NCI-H1694 treated with DMSO at 0.1 percent for 48 hours (cell line): ENCODE measurements at places on chromosomes 13 and 19.

DNA sequence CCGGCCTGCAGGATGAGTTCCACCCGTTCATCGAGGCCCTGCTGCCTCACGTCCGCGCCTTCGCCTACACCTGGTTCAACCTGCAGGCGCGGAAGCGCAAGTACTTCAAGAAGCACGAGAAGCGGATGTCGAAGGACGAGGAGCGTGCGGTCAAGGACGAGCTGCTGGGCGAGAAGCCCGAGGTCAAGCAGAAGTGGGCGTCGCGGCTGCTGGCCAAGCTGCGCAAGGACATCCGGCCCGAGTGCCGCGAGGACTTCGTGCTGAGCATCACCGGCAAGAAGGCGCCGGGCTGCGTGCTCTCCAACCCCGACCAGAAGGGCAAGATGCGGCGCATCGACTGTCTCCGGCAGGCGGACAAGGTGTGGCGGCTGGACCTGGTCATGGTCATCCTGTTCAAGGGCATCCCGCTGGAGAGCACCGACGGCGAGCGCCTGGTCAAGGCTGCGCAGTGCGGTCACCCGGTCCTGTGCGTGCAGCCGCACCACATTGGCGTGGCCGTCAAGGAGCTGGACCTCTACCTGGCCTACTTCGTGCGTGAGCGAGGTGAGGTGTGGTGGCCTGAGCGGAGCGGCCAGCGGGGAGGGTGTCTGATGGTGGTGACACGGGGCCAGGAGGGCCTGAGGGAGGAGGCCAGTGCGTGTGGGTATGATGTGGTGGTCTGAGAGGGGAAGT, 15.5 kb downstream of the NFIC start:
- DNase-seq = no peak

GRCh38 chr19:30376826-30377425, 4.7 kb downstream of the ZNF536 start:
- DNase-seq = no peak

DNA sequence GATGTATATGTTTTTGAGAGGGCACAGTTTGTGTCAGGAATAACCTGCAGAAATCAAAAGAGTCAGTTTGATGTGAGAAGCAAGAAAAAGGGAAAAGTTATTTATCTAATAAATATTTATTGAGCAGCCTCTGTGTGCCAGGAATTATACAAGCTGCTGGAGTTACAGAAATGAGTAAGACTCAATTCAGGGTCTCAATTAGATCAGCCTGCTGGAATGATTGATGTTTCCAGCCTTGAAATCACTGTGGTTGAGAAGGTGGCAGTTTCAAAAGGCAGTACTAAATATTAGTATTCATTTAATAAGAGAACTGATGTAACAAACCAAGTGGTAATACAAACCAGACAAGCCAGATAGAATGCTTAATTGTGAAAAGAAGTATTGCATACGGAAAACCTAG, 782.4 kb upstream of the GPC6 start:
- DNase-seq = no peak

GRCh38 chr13:63088226-63088625, 1672.6 kb upstream of the PCDH20 start:
- no peak for DNase-seq

- DNase-seq = no peak
These were observed at the start of gene RAX2 for GRCh38 chr19:3771906-3772455. Gene RAX2 (minus strand): TSS chr19:3772228. CDS start chr19:3771742, 486 bp downstream.

DNA sequence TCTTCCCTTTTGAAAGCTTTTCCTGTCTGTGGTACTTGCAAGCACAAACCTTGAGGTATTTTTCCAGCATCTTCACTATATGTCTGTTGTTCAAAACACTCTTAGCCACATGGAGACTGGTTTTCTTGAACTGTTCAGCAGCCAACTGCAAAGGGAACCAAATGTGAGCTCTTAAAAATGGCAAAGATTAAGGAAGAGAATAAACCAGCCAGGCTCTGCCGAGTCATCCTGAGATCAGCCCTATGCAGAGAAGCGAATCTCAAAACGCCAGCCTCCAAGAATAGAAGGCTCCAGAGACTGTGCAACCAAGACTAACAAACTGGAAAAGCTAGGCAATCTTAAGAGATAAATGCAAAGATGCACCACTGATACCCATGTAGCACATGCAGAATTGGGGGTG, 20.7 kb downstream of the AKAP8 start:
- DNase-seq = no peak

DNA sequence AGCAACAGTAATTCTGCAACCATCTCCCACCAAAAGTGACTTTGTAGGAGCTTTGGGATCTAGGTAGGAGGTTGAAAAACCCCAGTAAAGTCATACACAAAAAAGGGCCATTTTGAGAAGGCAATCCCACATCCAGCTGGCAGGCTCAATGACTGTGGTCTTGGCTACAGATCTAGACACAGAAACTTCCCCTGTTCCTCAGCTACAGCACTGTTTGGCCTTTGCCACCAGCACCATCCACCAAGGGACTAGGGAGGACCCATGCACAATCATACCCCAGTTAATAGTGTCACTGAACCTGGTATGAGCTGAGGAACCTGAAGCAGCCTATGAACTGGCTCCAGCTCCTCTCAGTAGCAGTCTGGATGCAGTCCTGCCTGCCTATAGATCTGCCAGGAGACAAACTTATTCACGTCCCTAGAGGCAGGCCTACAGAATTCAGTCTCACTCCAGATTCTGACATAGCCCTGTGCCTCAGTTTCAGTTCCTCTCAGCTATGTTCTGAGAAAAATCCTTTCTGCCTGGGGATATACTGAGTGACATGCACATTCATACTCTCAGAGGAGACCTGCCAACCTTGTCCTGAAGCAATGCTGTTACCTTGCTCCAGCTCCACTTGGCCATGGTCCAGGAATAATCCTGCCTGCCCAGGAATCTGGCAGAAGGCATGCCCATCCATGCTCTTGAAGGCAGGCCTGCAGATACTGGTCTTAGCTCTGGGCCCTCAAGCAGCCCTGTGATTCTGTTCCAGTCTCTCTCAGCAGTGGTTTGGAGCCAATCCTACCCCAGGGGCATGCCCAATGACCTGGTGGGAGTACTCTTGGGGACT, 2048.3 kb upstream of the PCDH20 start:
- no peak for DNase-seq

DNA sequence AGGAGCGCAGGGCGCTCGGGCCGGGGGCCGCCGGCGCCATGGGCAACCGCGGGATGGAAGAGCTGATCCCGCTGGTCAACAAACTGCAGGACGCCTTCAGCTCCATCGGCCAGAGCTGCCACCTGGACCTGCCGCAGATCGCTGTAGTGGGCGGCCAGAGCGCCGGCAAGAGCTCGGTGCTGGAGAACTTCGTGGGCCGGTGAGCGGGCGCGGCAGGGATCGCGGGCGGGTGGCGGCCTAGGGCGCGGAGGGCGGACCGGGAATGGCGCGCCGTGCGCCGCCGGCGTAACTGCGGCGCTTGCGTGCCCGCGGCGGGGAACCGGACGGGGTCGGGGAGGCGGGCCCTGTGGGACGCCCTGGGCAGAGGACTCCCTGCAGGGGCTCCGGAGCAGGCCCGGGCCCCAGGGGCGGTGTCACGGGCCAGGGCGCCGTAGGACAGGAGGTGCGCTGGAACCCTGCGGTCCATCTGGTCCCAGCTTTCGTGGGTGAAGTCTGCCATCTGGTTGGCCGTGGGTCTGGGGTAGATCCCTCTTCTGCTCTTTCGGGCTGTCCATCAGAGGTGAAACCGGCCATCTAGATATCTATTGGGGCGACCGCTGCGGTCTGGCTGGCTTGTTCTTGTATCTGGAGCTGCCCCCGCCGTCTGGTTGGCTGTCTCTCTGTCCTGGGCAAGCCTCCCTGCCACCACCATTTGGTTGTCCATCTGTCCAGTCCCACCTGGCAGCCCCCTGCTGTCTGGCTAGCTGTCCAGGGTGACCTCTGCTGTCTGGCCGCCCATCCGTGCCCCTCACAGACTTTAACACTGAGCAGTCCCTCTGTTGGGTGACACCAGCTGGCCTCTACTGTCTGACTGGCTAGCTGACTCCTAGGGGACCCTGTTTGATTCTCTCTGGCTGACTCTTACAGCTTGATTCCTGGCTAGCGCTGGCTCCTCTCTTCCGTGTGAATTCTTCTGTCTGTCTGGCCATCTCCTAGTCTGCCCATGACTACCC, 622 bp downstream of the DNM2 start:
- no peak for DNase-seq

- no peak for DNase-seq
These were observed 16.6 kb upstream of the EPHX3 start for GRCh38 chr19:15248648-15249527.

DNA sequence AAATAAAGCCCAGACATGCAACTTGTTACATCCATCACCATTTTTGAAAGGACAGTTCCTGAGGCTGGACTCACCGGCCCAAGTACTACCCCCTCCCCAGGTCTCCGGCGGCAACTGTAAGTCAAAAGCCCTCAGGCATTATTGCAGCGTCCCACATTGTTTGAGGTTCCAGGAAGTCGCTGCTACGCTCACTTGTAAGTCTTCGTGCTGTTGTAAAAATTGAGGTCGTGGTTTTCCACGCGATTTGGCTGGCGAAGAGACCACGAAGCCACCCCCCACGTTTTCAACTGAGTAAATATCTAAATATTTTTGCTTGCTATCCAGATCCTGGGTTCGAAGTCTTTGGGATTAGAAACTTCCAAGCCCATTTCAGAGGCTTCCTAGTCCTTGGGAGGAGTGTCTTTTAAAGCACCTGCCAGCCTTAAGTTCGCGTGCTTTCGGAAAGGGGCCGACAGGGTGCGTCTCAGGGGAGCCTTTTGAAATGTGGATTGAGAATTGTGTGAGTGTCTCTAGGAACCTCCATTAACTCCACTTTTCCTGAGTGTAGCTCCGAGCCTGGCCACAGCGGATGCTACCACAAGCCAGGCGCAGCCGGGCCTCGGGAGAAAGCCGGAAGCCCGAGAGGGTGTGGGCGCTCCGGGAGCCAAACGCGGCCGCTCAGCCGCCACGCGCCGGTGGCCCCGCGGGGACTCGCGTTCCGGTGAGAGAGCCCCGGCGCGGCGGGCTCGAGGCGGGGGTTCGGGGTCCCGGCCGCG, 434 bp upstream of the FNDC3A start:
- peak; percentile 16 for DNase-seq

DNA sequence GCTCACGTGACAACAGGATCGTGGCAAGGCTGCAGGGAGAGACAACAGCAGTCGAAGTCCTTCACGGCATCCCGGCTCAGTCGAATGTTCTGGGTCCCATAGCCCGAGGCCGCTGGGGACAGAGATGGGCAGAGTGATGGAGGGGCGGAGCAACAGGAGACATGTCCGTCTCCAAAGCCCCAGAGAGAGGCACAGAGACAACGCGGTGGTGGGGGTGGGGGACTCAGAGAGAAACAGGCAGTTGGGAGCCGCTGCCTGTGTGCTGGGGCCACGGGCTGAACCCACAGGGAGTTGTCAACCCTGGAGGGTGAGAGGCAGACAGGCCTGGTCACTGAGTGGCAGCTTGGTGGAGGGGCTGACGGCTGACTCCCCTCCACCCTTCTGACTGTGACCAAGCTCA, 20.4 kb downstream of the NOSIP start:
- DNase-seq = no peak

GRCh38 chr13:79602936-79603335, 122.0 kb downstream of the NDFIP2 start:
- DNase-seq = no peak

DNA sequence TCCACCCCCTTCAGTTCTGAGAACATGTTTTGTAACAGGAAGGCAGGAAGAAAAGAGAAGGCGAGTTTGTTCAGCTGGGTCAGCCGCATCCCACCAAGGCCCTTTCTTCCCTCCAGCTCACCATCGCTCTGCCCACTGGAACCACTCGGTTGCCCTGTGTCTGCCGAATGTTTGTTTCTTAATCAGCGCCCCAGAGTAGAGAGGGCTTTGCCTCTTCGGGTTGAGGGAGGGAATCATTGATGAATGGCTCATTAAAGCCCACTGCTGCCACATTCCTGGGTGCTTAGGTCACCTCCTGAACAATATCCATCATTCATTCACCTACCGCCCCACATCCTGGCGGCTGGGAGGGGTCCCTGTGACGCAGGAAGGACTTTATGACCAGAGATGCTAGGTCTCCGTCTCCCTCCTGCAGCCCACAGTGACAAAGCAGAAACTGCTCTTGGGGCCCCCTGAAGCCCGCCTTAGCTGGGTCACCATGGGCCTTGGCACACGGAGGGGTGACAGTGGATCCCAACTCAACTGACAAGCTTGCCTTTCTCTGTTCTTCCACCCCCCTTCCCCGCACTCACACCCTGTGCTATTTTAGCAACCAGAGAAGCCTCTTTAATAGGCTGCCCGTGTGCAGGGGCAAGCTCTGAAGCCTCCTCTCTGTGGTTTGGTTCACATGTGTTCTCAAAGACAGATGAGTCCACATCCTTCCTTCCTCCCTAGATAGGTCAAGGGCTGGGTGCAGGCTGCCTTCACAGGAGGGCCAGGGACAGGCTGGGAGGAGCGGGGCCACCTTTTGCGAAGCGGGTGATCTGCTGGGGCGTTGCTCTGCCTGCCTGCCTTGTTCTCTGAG, 46.2 kb downstream of the ACTN4 start:
- DNase-seq = no peak

GRCh38 chr13:113982296-113982661, 8.4 kb upstream of the C13orf46 start:
- DNase-seq = no peak

DNA sequence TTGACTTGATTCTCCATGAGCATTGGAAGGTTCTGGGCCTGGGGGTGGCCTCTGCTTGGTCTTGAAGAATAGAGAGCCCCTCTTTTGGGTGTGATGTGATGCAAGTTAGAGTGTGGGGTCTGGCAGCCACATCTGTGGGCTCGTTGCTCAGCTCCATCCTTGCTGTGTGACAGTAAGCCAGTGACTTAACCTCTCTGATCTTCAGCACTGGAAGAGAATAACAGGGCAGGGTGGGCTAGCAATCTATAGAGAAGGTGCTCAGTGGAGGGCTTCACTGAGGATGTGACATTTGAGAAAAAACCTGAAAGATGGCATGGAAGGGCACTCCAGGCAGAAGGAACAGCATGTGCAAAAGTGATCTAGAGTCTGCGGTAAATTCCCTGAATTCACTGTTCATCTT, 28.2 kb downstream of the CELF5 start:
- DNase-seq = no peak

GRCh38 chr19:50258918-50259372, 55.5 kb downstream of the MYH14 start:
- DNase-seq = no peak

DNA sequence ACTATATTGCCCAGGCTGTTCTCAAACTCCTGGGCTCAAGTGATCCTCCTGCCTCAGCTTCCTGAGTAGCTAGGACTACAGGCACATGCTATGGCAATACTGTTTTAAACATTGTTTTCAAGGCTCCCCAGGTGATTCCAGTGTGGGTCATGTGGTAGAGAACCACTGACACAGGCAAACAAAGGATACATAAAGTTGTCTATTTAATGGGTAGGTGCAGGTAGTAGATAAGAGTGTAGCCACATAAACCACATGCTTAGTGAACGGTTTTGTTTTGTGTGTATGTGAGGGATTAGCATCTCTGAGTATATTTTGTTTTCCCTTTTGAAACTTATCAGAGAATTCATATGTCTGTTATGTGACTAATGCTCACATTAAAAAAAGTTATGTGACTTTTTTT, 36.7 kb downstream of the USPL1 start:
- no peak for DNase-seq

GRCh38 chr19:38557205-38557799, 60.5 kb downstream of the MAP4K1 start:
- no peak for DNase-seq

GRCh38 chr13:49254007-49254406, 6.3 kb downstream of the CDADC1 start:
- DNase-seq = no peak
